ENCODE measurements at places on chromosomes 7 and 10.

DNA sequence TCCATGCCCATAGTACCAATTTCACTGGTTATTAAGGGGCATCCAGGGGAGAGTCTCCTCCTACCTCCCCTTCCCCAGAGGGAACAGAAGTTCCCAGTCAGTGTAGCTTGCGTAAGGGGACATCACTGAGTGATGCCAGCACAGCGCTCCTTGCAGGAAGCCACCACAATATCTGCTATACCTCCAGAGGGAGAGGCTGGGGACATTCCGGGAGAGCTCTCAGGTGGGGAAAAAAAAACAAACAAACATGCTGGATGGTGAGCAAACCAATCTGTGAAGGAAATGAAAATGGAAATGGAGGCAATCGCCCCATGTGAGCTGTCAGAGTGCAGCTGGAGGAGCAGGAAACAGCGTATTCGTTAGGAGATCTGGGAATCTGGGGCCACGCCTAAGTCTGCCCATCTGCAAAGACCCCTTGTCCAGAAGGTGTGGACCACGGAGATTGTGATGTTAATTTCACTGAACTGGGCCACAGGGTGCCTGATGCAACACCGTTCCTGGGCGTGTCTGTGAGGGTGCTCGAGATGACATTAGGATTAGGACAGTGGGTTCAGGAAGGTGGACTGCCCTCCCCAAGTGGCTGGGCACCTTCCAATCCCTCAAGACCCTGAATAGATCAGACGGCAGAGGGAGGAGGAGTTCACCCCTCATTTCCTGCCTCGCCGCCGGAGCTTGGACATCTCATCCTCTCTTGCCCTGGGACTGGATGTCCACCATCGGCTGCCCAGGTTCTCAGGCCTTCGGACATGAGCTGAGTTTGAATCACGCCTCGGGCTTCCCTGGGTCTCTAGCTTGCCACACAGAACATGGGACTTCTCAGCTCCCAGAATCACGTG is 30.5 kb downstream of the GNA12 start:
- no peak for DNase-seq

DNA sequence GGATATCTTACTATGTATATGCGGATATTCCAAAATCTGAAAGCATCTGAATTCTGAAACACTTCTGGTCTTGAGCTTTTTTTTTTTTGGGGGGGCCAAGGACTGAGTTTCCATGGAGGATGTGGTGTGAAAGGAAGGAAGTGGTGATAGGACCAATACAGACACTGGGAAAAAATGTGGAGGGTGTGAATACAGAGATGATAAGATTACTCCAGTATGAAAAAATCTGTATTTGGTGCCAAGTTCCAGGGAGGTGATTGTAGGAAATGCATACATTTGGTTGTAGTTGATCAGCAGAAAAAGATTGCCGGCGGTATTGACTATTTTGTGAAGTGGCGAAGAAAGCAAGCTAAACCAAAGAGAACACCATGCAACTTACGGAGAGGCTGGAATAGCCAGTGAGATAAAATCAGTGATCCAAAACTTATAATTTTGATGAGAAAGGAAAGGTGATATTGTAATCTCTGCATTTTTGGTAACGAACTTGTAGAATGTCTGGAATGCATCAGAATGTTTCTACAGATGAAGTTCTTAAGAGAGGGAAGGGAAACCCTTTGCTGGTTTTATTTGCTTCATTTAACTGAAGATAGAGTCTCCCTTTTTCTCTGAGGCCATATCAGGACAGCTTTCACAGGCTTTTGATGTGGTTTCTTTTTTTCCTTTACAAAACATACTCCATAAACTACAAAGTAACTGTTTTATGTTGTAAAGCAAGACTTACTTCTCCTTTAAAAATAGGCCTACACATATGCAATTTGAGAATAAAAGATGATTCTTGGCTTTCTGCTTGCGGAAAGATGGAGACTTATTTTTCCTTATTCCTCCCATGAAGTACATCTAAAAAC is 6.0 kb downstream of the WDR37 start:
- DNase-seq: no peak

- no peak for DNase-seq
These were observed 48.4 kb upstream of the CCDC3 start for GRCh38 chr10:13049774-13050420.

DNA sequence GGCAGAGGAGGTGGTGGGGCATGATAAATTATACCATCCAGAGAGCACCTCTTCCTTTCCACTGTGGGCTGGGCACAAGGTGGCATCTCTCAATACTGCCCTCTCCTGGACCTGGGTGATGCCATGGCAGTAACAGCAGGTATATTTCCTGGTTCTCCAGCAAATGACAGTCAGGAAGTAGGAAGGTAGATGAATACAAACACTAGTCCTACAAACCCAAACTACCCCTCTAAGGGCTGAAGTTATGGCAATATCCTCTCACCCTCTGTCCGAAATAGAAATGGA is 1004.9 kb downstream of the KCNMA1 start:
- no peak for DNase-seq

DNA sequence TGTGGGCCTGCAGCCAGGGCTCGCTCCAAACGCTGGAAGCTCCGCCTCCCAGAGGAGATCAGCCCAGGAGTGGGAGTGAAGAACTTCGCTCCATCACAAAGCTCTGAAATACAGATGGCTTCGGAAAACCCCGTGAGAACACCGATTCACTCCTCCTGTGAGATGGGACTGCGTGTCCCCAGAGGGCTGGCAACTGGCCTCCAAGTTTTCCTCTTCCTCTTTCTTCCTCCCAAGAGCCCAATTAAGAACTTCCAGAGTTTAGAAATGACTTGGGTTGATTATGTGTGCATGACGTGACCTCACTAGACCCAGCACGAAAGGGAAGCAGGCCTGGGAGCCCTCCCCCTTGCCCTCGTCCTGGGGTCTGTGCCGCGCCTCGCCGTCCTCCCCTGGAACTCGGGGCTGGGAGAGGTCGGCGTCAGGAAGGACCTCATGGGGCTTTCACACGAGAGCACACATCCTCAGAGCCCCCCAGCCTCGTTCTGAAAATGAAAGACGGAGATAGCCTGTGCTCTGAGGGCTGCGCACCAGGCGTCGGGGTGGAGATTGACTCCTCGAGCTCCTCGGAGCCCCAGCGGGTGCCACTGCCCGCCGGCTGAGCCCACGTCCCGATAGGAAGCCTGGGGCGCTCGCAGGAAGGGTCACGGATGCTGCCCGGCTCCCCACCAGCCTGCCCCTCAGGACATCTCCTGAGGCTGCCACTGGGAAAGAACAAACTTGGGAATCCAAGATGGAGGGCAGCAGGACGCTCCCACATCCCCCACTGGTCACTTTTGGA is 37.8 kb downstream of the PTPRN2 start:
- no peak for DNase-seq

- no peak for DNase-seq
These were observed 10.6 kb downstream of the SKIDA1 start for GRCh38 chr10:21514818-21515351.

DNA sequence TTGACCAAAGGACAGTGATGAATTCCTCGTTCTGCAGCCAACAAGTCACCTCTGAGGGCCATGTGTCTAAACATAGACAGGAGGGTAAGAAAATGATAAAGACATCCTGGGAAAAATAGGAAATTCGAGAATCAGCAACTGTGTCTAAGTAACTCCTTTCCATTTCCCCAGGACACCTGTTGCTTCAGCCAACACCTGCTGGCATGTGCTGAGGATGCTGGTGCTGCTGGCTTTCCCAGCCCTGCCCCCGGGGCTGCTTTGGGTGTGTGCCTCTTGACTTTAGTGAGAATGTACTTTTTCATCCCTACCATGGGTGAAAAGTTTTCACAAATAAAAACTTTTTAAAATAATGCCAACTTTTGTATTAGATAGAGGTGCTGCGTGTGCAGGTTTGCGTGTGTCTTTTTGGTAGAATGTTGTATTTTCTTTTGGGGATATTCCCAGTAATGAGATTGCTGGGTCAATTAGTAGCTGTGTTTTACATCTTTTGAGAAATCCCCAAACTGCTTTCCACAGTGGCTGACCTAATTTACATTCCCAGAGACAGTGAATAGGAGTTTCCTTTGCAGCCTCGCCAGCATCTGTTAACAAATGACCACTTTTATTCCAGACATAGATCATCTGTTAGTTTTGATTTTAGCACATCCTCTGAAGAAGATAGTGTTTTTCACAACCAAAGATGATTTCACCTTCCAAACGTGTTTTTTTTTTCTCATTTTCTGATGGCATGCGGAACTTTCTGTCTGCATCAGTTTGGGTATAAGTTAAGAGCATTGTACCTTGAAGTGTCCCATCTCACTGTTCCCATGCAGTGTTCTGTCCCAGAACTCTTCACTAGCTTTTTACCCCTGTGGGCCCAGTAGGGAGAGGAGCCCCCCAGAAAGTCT is 104.2 kb upstream of the ACBD5 start:
- DNase-seq: no peak

DNA sequence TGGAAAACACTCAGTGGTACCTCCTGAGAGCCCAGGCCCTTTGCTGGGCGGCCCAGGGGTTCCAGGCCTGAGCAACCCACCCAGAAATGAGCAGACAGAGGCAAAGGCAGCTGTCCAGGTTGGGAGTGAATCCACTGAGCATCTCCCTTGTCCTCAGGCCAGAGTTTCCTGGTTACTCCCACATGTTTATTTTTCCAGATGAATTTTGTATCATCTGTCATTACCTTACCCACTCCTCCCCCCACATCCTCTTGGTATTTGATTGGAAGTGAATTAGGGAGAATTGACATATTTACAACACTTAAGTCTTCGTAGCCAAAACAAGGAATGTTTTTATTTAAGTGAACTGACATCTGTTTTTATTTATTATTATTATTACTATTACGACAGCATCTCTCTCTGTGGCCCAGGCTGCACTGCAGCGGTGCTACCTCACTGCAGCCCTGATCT is 13.2 kb upstream of the LMBR1 start:
- no peak for DNase-seq

DNA sequence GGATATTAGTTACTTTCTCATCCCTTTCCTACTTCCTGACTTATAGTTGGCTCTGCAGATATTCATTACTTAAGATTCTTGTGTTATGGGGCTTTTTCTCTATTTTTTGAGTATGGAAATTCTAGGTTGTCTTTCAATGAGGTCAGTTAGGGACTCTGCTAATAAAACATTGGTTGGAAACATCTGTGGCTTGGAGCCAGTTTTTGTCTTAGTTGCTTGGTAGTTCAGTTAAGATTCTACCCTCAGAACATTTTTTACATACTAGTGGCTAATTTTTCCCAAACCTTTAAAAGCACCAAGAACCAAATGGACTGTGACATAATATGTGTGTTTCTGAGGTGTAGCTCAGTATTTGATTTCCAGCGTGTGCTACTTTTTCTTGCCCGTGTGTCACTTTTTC is 305.6 kb upstream of the FZD1 start:
- DNase-seq: no peak

DNA sequence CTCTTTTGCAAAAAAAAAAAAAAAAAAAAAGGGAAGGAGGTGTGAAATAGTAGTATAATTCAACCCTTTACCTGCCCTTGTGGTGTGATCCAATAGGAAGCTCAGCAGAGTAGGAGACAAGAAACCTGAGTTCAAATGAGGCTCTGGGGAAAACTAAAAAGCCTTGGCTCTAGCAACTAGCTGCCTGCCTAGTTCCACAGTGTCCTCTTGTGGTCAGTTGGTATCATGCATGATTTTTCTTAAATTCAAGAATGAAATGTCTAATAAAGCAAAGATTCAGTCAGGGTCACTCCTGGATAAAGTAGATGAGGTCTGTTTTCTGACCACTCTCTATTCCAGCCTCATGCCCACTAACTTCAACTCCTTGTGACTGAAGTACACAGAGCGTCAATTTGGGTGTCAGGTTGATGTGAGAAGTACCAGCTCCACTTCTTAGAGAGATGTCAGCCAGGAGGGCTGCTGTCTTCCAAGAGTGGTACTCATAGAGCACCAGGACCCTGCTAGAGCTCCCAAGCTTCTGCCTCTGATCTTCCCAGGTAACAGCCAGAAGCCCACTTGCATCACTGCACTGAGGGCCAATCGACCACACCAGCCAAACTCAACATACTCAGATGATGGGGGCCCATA is 10.5 kb downstream of the LSM5 start:
- DNase-seq: no peak

DNA sequence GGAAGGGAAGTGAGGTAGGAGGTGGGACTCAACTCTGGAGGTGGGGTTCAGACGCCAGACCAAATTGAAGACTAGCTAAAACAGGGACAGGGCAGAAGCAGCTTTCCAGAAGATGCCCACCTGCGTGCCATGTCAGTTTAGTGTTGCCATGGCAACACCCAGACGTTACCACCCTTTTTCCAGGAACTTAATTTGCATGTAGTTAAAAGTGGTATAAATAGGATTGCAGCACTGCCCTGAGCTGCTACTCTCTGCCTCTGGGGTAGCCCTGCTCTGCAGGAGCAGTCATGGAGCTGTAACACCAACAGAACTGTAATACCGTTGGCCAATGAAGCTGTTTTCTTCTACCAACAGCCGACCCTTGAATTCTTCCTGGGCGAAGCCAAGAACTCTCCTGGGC is 93.8 kb downstream of the PRKCQ start:
- no peak for DNase-seq

- DNase-seq: no peak
These were observed 21.3 kb downstream of the ZNF487 start for GRCh38 chr10:43458227-43458626.

- DNase-seq: no peak
These were observed 126.5 kb downstream of the CUBN start for GRCh38 chr10:17003151-17003550.

DNA sequence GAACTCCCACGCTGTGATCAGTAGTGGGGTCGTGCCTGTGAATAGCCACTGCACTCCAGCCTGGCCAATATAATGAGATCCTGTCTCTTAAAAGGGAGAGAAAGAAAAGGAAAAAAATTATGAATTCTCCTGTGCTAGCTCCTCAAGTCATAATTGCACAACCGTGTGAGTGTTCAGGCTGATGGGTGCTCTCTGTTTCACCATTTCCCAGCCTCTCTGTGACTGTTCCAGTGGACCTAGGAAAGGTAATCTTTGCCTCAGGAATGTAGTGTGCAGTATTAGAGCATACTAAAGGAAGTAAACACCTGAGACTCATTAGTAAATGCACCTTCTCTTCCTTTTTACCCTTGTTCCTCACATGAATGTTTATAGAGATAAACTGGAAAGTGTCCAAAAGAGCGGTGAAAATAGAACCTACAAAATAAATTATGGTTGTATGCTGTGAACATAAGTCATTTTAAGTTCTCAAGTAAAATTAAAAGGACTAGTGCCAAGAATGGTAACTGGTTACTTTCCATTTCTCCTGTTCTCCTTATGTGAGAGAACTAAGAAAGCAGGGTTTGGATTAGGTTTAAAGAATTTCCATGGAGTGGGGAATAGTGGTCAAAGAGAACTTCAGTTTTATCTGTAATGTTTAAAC is 42.7 kb downstream of the INPP5F start:
- no peak for DNase-seq

Measured in stimulated activated CD4-positive, alpha-beta T cell treated with anti-CD3 and anti-CD28 coated beads, Interleukin-15, amount 100 ng/mL, for 1 hour (primary cell).